ENCODE measurements at places on chromosomes 6 and 20. TPM values are rescaled to one million over a fixed set of nuclear protein-coding genes. Genes with fewer than 3 reads are reported as not detected.

PRPH2 gene
- polyA plus RNA-seq, result not detected

CCR6 gene
- not detected for polyA plus RNA-seq

MYCT1 gene
- polyA plus RNA-seq, result not detected

RNGTT gene
- 11.1 TPM for polyA plus RNA-seq

MAPK13 gene
- 0.63 TPM for polyA plus RNA-seq

Data from A549 (cell line).